ENCODE measurements at places on chromosomes 13 and 19. TPM values are rescaled to one million over a fixed set of nuclear protein-coding genes. Genes with fewer than 3 reads are reported as not detected.

Gene RASGRP4
- total RNA-seq, result not detected

Gene FXYD7
- total RNA-seq, result 1.3 TPM

Gene ZNF536
- not detected for total RNA-seq

Gene GPR180
- total RNA-seq, result 3.1 TPM

Gene C19orf67
- total RNA-seq, result not detected

Gene ZNF8
- total RNA-seq, result 12.1 TPM

Gene DLEU7
- not detected for total RNA-seq

- DNase-seq, result no peak
- H3K4me3 ChIP-seq, result peak overlapping the region; percentile 99
- H3K4me1 ChIP-seq, result peaks cover 23% of the 10 kb centered on the region
- H3K36me3 ChIP-seq, result peaks cover 86% of the 10 kb centered on the region
- H3K27ac ChIP-seq, result peak overlapping the region; percentile 100
Observed at GRCh38 chr19:38650172-38650775, 2.8 kb downstream of the ACTN4 start.

DNA sequence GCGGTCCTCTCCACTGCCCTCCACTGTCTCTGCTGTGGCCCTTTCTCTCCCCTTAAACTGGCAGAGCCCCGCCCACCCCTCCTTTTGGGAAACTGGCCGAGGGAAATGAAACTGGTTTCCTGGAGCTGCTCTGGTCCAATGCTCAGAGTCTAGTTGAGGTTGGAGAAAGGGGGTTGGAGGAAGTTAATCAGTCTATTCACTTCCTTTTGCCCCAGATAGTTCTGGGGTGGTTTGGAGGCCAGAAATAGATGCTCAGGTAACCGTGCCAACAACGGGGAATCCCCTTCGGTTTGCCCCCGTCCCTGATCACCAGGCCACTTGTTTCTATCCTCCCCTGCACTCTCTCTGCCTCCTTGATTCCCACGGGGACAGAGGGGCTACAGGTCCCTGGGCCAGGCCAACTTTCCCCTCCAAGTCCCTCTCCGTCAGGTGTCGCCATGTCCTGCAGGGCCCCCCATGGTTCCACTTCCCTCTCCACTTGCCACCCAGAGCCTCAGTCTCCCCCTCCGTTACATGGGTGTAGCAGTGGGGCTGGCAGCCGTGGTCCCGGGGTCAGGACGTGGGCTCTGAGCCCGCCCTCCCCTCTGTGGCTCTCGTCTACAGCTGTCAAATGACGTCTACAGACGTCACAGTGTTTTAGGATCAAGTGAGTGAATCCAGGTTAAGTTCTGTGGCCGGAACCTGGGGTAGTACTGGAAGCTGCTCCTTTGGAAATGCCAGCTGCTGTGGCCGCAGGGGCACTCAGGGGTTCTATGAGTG, at the start of gene IL4I1:
TSS of gene IL4I1 (minus strand) at position 25 of the 759 bp plus-strand sequence. CDS start 727 bp downstream, outside the sequence.
- H3K36me3 ChIP-seq, result peaks cover 15% of the 10 kb centered on the region
- H3K4me1 ChIP-seq, result peaks cover 22% of the 10 kb centered on the region
- DNase-seq, result peak; percentile 63
- peak within 1 kb of the TSS; percentile 57 for H3K27ac ChIP-seq
- peak within 1 kb of the TSS; percentile 47 for H3K4me3 ChIP-seq
- peaks cover 15% of the 10 kb centered on the region for H3K27me3 ChIP-seq

- H3K4me1 ChIP-seq, result no peaks in the 10 kb centered on the region
- no peak overlapping the region for H3K27ac ChIP-seq
- no peaks in the 10 kb centered on the region for H3K36me3 ChIP-seq
- no peak overlapping the region for H3K4me3 ChIP-seq
Observed at GRCh38 chr19:19226204-19226603, 14.4 kb downstream of the NCAN start.

DNA sequence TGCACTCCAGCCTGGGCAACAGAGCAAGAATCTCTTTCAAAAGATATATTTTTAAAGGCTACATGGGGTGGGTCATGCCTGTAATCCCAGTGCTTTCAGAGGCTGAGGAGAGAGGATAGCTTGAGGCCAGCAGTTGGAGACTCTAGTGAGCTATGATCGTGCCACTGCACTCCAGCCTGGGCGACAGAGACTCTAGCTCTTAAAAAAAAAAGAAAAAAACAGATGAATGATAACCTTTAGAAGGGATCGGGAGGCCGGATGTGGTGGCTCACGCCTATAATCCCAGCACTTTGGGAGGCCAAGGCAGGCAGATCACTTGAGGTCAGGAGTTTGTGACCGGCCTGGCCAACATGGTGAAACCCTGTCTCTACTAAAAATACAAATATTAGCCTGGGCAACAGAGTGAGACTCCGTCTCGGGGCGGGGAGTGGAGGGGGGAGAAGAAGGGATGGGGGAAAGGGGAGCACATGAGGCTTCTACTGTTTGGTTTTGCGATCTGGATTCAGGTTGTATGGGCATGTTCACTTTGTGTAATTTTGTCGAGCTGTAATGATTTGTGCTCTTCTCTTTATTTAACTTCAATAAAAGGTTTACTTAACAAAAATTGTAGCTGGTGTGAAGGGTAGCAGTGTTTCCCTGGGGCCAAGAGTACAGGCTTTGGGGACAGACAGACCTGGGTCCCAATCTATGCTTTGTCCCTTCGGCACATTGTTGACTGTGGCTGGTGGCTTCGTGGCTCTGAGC, 1.1 kb upstream of the PSMC4 start:
- DNase-seq, result no peak
- peaks cover 39% of the 10 kb centered on the region for H3K4me1 ChIP-seq
- peaks cover 57% of the 10 kb centered on the region for H3K36me3 ChIP-seq
- peak overlapping the region; percentile 99 for H3K4me3 ChIP-seq

- no peak overlapping the region for H3K27ac ChIP-seq
- peaks cover 7% of the 10 kb centered on the region for H3K27me3 ChIP-seq
- DNase-seq, result no peak
- H3K36me3 ChIP-seq, result no peaks in the 10 kb centered on the region
- H3K4me3 ChIP-seq, result no peak overlapping the region
- H3K4me1 ChIP-seq, result no peaks in the 10 kb centered on the region
Observed at GRCh38 chr19:18597809-18598660, 8.6 kb downstream of the CRLF1 start.

DNA sequence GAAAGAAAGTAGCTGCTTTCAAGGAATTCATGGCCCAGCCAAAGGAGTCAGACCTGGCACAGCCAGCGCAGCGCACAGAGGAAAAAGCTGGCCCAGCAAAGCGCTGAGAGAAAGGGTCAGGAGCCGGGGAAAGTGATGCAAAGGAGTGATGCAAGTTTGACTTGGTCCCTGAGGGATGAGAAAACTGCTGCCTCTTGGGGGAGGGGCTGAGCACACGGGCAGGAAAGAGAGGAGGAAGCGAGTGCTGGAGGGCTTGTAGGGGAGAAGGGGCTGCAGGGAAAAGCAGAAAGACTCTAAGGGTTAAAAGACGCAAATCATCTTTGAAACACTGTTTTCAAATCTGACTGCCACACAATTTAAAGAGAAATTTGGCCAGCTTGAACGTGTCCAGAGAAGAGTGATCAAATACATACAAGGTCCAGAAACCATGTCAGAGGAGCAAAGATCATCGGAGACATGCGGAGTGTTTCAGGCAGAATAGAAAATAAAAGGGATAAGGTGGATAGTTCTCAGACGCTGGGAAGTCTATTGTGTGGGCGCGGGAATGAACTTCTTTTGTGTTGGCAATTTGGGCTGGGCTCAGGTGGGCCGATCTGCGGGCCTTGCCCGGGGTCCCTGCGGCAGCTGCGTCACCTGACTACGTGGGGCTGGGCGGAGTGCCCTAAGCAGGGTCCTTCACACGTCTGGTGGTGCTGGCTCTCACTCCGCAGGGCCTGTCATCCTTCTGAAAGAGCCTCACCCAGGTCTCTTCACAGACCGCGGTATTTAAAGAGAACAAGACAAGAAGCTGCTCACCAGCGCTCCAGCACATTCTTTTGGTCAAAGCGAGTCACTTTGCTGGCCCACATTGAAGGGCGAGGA, 18.1 kb downstream of the N4BP2L1 start:
- H3K4me3 ChIP-seq, result no peak overlapping the region
- DNase-seq, result no peak
- no peaks in the 10 kb centered on the region for H3K4me1 ChIP-seq
- H3K27ac ChIP-seq, result no peak overlapping the region
- H3K36me3 ChIP-seq, result no peaks in the 10 kb centered on the region

DNA sequence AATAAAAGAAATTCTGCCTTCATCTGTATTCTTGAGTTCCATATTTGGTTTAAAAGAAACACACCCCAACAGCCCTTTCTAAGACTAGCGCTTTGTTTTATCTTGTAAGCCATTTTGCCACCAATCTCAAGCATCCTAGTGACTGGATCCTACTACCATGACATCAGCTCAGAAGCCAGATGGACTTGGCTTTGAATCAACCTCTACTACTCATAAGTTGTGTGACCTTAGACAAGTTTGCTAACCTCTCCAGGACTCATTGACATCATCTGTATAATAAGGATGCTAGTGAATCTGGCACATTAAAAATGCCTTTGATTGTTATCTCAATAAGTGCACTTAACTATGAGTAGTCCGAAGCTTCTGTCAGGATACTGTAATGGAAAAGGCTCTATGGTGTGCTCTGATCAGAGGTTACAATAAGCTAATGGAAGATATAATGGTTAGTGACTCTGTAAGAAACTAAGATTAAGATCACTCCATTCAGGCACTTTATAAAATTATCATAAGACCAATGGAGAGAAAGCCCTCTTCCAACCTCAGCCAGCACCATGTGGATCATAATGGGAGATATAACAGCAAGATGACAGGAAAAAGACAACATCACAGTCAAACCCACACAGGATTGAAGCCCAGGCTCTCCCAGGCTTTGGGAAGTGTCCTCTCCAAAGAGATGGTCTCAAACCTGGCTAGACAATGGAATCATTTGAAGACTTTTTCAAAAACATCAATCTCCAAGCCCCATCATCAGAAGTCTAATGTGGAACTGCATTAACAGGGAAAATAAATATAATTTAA, 180.6 kb upstream of the MIR17HG start:
- H3K4me1 ChIP-seq, result no peaks in the 10 kb centered on the region
- H3K4me3 ChIP-seq, result no peak overlapping the region
- H3K27ac ChIP-seq, result no peak overlapping the region
- no peaks in the 10 kb centered on the region for H3K36me3 ChIP-seq

DNA sequence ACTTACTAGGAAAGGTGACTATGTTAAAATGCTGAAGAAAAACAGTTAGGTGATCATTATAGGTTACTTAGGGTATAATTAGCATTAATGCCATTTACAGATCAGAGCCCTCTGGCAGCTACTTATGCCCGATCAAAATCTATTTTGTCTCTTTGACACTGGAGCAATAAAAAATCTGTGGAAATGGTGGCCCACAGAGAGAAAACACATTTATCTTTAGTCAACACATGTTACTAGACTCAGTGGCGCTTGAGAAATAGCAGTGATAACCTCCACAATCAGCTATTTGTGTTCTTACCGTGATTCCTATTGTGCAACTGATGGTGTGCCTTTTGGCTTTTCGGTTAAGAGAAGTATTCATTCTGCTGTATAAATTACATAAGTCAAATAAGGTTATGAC, 1519.6 kb downstream of the PCDH9 start:
- H3K36me3 ChIP-seq, result no peaks in the 10 kb centered on the region
- H3K27me3 ChIP-seq, result no peaks in the 10 kb centered on the region
- no peak overlapping the region for H3K4me3 ChIP-seq
- DNase-seq, result no peak
- H3K27ac ChIP-seq, result no peak overlapping the region
- H3K4me1 ChIP-seq, result no peaks in the 10 kb centered on the region

- H3K4me1 ChIP-seq, result no peaks in the 10 kb centered on the region
- H3K36me3 ChIP-seq, result no peaks in the 10 kb centered on the region
- H3K4me3 ChIP-seq, result no peak overlapping the region
- H3K27me3 ChIP-seq, result no peaks in the 10 kb centered on the region
Observed at GRCh38 chr13:67146523-67147130, 83.5 kb downstream of the PCDH9 start.

GRCh38 chr13:109631069-109631468, 155.3 kb downstream of the IRS2 start:
- H3K27ac ChIP-seq, result no peak overlapping the region
- H3K4me1 ChIP-seq, result no peaks in the 10 kb centered on the region
- H3K4me3 ChIP-seq, result no peak overlapping the region
- no peaks in the 10 kb centered on the region for H3K27me3 ChIP-seq

GRCh38 chr13:91620670-91621141, 222.3 kb downstream of the GPC5 start:
- no peaks in the 10 kb centered on the region for H3K4me1 ChIP-seq
- H3K4me3 ChIP-seq, result no peak overlapping the region
- H3K36me3 ChIP-seq, result no peaks in the 10 kb centered on the region
- no peaks in the 10 kb centered on the region for H3K27me3 ChIP-seq
- no peak for DNase-seq

GRCh38 chr19:11797491-11797890, 832 bp upstream of the ZNF491 start:
- H3K27me3 ChIP-seq, result no peaks in the 10 kb centered on the region
- H3K4me3 ChIP-seq, result peak overlapping the region; percentile 77
- peak; percentile 81 for DNase-seq
- no peak overlapping the region for H3K27ac ChIP-seq

- H3K27ac ChIP-seq, result peak within 1 kb of the TSS; percentile 84
- peak; percentile 93 for DNase-seq
- no peaks in the 10 kb centered on the region for H3K27me3 ChIP-seq
- peak within 1 kb of the TSS; percentile 75 for H3K4me3 ChIP-seq
- H3K4me1 ChIP-seq, result peaks cover 14% of the 10 kb centered on the region
Observed at GRCh38 chr19:2782936-2783780, at the start of gene SGTA. Gene SGTA (minus strand): TSS chr19:2783273. CDS start chr19:2769068, 14,205 bp downstream.

- peak; percentile 93 for DNase-seq
- no peaks in the 10 kb centered on the region for H3K4me1 ChIP-seq
- no peak overlapping the region for H3K4me3 ChIP-seq
- H3K27me3 ChIP-seq, result no peaks in the 10 kb centered on the region
- peak overlapping the region; percentile 94 for H3K27ac ChIP-seq
Observed at GRCh38 chr19:40690693-40691420, 406 bp upstream of the NUMBL start.

Measured in Calu3 (cell line).